ENCODE measurements at places on chromosomes 16 and 17.

- DNase-seq = no peak
Measured at GRCh38 chr17:46847204-46848191, 3.9 kb upstream of the WNT9B start.

DNA sequence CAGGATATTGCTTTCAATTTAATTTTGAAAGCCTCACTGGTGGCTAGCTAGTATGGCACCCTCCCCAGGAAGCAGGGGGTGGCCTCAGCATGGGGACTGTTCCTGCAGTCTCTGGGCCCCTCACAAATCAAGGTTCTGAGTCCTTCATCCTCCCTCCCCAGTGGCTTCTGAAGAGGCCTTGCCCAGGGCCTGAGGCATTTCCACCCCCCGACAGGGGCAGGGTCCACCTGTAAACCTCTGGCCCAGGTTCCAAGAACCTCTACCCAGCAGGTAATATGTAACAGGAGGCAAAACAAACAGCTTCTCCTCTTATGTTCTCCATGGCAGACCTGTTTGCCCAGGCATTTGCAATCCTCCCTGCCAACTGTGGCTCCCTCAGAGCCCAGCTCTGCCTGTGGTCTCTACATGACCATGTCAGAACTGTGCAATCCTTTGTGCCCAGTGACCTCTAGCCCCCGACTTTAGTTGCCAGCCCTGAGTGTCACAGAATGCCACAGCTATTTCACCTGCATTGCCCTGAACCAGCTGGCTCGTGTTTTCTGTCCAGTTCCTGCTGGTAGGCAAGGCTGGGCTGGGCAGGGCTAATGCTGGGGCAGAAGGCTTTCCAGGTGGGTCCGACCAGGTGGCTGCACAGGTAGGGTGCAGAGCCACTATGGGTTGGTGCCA is 14.3 kb downstream of the ACSF2 start:
- DNase-seq = no peak

DNA sequence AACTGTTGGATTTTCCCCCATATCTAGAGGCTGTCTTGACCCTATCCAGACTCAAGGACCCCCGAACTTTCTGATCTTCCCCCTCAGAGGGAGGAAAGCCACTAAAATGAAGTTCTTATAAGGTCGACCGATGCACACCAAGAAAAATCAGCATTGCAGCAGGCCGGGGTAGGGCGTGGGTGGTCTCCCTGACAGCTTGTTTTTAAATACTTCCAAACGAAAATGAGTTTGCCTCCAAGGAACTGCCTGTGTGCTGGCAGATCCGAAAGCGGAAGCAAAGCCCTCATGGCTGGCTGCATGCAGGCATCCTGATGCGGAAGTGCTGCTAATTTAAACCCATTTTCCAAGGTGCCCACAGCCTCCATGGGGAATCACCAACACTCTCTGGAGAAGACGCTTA is 374.3 kb upstream of the XYLT1 start:
- no peak for DNase-seq

GRCh38 chr16:85952811-85953210 is 53.8 kb downstream of the IRF8 start:
- no peak for DNase-seq

DNA sequence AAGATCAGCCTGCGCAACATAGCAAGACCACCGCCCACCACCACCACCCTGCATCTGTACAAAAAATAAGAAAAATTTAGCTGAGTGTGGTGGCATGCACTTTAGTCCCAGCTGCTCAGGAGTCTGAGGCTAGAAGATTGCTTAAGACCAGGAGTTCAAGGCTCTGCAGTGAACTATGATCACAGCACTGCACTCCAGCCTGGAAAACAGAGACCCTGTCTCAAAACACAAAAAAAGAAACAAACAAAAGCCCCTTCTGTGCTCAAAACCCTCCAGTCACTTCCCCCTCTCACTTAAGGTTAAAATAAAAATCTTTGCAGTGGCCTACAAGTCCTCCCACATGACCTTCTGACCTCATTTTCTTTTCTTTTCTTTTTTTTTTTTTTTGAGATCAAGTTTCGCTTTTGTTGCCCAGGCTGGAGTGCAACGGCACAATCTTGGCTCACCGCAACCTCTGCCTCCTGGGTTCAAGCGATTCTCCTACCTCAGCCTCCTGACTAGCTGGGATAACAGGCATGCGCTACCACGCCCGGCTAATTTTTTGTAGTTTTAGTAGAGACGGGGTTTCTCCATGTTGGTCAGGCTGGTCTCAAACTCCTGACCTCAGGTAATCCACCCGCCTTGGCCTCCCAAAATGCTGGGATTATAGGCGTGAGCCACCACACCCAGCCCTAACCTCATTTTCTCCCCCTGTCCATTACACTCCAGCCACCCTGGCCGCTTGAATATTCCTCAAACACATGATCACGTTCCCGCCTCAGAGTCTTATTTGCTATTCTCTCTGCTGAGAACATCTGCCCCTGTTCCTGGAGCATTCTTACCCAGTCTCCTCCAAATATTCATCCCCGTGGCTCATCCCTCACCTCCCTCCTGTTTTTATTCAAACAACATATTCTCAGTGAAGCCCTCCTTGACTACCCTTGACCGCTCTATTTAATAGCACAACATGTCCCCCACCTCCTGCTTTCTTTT is 126.6 kb upstream of the MED13 start:
- DNase-seq = no peak

DNA sequence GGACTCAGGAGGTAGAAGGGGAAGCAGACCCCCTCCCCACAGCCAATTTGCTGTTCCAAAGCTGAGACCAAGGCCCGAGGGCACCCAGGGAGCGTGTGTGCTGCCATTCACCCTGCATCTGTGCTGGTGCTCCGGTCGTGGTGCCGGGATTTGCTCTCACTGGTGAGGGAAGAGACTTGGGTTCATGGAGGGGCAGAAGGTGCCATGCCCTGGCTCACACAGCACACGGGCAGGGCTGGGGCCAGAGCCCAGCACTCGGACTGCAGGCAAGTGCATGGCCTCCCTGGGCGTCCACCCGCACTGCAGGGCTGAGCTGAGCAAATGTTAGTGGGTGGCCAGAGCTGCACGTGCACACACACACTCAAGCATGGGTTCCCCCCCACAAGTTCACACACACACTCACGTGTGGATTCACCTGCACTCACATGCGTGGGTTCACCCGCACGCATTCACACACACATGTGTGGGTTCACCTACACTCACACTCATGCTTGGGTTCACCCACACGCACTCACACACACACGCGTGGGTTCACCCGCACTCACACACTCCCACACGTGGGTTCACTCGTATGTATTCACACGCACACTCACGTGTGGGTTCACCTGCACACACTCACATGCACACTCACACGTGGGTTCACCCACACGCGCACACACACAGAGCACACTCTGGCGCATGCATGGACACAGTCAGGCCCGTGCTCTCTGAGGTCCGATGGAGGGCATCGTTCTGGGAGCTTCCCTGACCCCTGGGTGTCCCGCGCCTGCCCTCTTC is 57.0 kb upstream of the CBFA2T3 start:
- DNase-seq = no peak

- peak; percentile 3 for DNase-seq
Measured at GRCh38 chr17:37570527-37571093, 38.6 kb downstream of the SYNRG start.

DNA sequence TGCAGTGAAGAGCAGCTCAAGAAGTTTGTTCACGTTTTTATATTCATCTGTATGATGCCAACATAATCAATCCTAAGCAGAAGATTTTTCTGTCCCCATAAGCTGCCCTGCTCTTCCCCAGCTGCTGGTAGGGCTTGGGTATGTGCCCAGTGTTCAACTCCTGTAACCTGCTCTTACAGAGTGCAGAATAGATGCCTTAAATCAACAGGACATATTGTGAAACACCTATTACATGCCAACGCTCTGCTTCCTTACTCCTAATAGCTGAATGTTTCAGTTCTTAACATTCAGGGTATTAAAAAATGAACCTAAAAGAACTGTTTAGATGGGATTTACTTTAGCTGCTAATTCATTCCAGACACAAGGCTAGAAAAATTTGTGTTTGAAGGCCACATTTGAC is 190.9 kb downstream of the HS3ST3A1 start:
- DNase-seq = no peak

DNA sequence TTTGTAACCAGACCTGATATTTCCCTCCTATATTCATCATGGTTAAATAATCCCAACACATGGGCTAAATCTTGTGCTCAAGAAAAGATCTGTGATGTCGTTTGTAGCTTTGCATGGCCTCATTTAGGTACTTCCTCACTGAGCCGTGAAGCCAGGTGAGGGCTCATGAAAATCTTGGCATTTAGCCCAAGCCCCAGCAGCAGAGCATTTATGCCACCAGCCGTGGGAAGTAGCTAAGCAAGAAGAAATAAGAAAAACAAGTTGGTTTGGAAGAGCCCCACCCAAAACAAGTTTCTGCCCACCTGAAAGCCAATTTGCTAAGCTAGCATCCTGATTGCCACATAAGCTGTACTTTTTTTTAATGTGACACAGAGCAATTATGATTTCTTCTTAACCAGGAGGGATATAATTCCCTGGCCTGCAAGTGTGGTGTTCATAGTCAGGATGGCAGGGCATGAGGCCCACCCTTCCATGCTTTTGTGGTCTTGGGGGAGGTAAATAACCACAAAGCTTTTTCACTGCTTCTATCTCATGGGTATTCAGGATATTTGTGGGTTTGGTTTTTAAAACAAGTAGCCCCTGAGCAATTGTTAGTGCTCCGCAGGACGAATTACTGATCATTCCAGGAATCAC is 10.5 kb downstream of the TMIGD1 start:
- DNase-seq = no peak

GRCh38 chr17:6589266-6589946 is 33.1 kb upstream of the PITPNM3 start:
- DNase-seq = no peak

- DNase-seq = no peak
Measured at GRCh38 chr16:61575617-61576016, 460.6 kb downstream of the CDH8 start.

- peak; percentile 89 for DNase-seq
Measured at GRCh38 chr16:11232852-11233726, 22.9 kb downstream of the SOCS1 start.

DNA sequence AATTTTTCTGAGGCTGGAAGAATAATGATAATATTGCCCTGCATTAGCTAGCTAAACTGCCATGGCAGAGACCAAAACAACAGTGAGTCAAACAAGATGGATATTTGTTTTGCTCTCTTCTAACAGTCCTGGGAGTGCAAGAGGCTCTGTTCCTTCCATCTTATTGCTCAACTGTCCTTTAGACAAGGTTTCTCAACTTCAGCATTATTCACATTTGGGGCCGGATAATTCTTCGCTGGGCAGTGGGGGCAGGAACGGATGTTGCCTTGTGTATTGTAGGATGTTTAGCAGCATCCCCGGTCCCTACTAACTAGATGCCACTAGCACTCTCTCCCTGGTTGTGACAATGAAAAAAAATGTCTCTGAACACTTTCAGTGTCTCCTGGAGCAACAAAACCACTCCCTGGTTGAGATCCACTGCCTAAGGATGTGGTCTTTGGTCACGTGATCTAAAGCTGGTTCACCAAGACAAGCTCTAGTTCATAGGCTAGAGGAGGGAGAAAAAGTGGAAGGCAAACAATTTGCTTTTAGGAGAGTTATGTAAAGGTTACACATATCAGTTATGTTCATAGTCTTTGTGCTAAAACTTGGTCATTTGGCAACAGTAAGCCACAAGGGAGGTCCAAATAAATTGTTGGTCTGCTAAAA is 144.4 kb downstream of the PCTP start:
- no peak for DNase-seq

GRCh38 chr17:33013596-33014375 is 22.1 kb downstream of the SPACA3 start:
- no peak for DNase-seq

GRCh38 chr16:21645261-21645721 is 7.1 kb downstream of the IGSF6 start:
- no peak for DNase-seq

DNA sequence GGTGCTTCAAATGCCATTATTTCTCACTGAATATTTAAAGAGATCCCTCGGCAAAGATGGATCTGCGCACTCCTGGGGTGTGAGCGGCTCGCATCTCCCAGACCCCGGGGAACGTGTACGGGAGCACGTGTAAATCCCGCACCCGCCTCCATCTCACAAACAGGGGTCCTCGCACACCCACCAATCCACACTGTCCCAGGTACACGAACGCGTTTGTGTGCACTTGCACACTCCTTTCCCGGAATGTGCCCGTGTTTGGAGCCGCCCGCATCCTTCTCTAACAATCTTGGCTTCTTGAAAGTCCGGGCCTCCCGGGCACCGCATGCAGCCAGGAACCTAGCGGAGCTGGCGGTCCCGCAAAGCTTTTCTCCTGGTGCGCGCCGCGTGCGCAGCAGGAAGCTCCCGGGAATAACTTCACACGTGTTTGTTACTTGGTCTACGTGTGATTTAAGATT is 2.5 kb upstream of the SALL1 start:
- DNase-seq = no peak

GRCh38 chr17:75530837-75531720 is 5.6 kb downstream of the LLGL2 start:
- DNase-seq = no peak

DNA sequence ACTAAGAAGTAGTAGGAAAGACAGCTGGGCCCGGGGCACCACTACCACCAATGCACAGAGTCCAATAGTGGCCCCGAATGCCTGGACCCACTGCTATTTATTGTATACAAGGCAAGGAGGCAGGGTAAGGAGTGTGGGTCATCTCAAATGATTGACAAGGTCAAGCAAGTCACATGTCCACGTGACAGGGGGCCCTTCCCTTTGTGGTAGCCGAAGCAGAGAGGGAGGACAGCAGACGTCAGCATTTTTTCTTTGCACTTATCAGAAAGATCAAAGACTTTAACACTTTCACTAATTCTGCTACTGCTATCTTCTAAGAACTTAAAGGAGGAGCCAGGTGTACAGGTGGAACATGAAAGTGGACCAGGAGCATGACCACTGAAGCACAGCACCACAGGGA is 6.5 kb downstream of the VPS53 start:
- no peak for DNase-seq

- DNase-seq = no peak
Measured at GRCh38 chr16:70746708-70747424, 54.1 kb downstream of the VAC14 start.

DNA sequence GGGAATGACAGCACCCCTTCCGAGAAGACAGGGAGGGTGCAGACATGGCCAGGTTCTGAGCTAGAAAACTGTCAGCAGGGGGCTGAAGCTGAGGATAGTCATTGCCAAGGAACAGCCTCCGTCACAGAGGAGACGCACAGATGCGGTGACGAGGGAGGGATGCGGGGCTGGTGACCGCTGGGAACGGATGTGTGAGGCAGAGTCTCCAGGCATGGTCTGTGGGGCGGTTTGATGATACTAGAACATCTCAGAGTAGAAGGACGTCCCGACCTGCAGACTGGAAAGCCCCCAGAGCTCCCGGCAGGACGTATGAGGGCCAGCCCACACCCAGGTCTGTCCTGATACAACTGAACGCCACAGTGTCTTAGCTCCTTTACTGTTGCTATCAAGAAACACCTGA is 1.8 kb upstream of the CSNK1D start:
- DNase-seq = no peak

- no peak for DNase-seq
Measured at GRCh38 chr16:67027046-67027445, 1.9 kb upstream of the CBFB start.
